ENCODE measurements at places on chromosomes 13 and 19.
A peak's percentile ranks its signal among the peaks of the same experiment; 100 is the strongest.

GRCh38 chr13:76164290-76164689, 528.2 kb downstream of the LMO7 start:
- no peak for DNase-seq

DNA sequence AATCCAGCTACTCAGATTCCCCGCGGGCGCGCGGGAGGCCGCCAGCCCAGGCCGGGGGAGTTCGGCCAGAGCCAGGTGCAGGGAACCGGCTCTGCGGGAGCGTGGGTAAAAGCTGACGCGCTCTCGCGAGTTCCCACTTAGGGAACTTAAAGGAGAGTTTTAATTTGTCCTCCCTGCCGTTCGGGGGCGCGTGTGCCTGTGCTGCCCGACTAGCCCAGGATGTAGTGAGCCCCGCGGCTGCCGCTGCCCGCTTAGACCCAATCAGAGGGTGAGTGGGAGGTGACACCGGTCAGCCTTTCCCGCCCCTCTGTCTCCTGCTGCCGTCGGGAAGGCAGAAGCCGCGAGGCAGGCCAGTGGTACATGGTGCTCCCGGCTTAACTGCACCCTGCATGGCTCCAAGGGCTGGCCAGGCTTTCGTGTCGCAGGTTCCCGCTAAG, 36.0 kb upstream of the NEK3 start:
- DNase-seq, result peak; percentile 16

- DNase-seq, result no peak
These were observed 91.7 kb downstream of the FAM216B start for GRCh38 chr13:42873081-42873480.

DNA sequence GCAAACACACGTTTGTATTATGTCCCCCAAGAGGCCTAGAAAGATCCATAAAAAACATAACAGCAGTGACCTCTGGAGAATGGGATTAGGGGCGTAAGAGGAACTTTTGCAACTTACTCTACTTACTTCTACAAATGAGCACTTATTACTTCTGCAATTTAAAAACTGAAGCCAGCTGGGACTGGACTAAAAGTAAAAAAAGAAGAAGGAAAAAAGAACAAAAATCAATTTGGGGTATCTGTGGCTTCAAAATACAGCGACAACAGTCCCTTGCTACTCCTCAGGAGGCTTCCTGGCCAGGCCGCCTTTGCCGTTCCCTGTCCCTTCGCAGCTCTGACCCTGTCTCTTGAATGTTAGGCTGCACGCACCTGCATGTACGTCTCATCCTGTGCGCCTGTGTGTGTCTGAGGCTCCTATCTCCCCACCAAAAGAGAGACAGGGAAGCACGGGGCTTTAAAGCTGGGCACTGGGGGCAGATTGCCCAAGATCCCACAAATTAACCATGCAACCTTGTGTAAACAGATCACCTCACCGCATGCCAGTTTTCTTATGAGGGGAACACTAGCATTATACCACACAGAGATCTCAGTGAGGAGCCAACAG, 12.1 kb upstream of the FKRP start:
- no peak for DNase-seq

GRCh38 chr19:32519023-32519422, 62.0 kb upstream of the PDCD5 start:
- no peak for DNase-seq

- DNase-seq, result no peak
These were observed 1.3 kb upstream of the ZIC2 start for GRCh38 chr13:99980201-99980823.

- no peak for DNase-seq
These were observed at the start of gene NTF4 for GRCh38 chr19:49064768-49065611. Gene NTF4, minus strand, starts transcription at chr19:49064818. Its CDS starts 2,821 bp downstream, at chr19:49061997.

GRCh38 chr13:105607016-105607415, 928.4 kb downstream of the EFNB2 start:
- DNase-seq, result no peak

GRCh38 chr19:14412996-14413692, 6.0 kb downstream of the DDX39A start:
- no peak for DNase-seq

GRCh38 chr13:81874253-81874652, 1533.3 kb upstream of the SPRY2 start:
- no peak for DNase-seq

- no peak for DNase-seq
These were observed 14.7 kb downstream of the PIN1 start for GRCh38 chr19:9849791-9850190.

- DNase-seq, result no peak
These were observed 512 bp downstream of the LRRC8E start for GRCh38 chr19:7888826-7889217.

DNA sequence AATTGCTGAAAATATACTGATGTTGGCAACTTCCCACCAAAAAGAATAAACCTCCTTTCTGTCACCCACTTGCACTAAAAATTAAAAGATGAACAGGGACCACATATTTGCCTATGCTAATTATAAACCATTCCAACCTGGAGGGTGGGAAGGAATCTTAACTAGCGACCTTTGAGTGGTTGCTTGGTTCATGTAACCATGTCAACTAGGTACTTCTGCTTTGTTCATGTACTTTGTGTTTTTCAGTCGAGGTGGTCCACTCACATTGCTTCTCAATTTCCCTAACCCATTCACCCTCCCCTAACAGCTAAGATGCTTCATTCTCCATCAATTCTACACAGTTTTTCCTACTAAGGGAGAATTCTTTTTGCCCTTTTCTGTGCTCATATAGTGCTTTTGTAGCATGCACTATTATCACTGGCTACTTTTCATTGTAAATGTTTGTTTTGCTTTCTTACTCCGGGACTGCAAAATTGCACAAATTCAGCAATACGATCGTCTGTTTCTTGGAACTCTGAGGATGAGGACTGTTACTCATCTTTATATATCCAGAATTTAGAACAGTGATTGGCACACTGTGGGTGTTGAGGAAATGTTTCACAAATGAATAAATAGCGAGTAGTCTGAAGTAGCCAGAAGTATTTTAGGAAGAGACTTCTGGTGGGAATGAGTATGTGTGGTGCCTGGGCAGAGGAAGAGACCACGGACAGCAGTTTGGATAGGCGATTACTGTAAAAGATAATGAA, 187.5 kb downstream of the GPC6 start:
- no peak for DNase-seq

DNA sequence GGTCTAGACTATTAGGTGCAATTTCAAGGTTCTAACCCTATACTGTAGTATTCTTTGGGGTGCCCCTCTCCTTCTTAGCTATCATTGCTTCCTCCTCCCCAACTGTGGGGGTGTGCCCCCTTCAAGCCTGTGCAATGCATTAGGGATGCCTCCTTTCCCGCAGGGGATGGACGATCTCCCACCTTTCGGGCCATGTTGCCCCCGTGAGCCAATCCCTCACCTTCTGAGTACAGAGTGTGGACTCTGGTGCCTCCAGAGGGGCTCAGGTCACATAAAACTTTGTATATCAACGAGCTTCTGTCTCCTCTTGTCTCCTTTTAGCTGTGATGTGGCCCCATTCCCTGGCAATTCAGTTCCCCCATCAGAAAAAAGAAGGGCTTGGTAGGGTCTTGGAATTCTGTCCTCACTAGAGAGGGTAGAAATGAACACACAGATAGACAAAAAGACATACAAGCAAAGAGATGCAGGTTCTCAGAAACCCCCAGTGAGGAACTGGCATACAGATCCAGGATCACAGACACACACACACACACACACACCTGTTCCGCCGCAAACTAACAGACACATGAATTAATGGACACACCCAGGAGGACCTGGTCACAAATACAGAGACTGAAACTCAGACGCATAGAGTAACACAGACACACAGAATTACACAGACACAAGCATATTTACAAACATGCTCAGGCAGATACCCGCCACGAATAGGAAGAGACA, 2.5 kb upstream of the HNRNPUL1 start:
- DNase-seq, result no peak

- no peak for DNase-seq
These were observed 447 bp downstream of the RBM42 start for GRCh38 chr19:35629332-35629633.

DNA sequence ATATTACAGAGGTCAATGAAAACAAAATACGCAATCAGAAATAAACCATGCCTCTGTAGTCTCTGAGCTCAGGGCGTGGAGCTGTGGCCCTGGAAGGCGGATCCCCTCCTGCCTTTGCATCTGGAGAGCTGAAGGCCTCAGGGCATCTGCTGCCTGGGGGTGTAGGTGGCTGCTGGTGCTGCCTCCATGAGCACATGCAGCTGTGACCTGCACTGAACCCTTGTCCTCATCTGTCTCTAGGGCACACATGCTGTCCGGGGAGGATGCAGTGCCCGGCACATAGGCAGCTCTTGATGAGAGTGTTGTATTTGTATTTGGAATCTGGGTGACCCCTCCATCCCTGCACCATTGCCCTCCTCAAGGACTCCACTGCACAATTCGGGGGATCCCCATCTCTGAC, 185.7 kb downstream of the TEX29 start:
- DNase-seq, result no peak

DNA sequence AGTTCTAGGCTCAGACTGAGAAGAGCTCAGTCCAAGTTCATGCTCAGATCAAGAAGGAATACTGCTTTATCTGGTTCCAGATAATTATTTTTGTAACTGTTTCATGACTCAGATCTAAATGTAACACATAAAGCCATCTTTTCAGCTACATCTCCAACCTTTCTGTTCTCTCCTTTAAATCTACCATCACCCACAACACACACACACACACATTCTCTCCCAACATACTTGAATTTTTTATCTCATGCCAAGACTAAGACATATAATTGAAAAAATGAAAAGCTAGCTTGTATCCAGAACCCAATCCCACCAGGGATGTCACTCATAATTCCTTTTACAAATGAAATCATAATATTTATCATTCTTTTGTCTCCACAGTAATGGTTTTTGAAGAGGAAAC, 7.6 kb downstream of the KATNAL1 start:
- no peak for DNase-seq

DNA sequence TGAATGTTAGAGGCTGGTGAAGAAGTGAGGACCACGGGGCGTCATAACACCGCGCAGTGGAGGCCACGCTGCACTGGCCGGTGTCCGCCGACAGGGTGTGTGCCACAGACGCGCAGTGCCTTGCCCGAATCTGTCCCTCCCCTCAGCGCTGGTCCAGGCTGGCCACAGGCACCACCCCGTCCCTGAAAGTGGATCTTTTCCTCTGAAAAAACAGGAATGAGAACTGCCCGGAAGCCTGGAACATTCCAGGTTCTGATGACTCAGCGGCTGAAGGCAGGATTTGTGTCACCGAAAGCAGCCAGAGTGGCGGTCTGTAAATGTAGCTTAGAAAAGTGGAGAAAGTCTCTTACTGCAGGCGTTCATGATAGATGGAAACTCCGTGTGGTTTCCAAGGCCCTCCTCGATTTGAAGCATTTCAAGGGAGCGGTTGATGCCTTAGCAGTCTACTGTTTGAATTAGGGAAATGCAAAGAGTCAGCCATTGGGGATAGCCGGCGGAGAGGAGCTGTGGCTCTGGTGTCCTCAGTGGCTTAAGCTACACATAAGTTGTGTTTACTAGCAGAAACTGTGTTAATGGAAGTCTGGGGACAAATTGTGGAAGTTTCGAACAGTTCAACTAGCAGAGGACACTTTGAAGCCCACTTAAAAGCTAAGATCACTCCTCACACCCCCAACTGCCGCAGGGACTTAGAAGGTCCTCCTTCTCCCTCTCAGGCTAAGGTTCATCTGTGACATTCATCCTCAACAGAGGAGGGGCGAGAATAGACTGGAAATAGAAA, 70.8 kb downstream of the NUFIP1 start:
- peak; percentile 60 for DNase-seq

GRCh38 chr13:40178130-40178529, 488.3 kb downstream of the FOXO1 start:
- DNase-seq, result no peak

- DNase-seq, result peak; percentile 79
These were observed at the start of gene ZNF235 for GRCh38 chr19:44304659-44305193. Gene ZNF235, minus strand, starts transcription at chr19:44305025. Its CDS starts 1,621 bp downstream, at chr19:44303404.

DNA sequence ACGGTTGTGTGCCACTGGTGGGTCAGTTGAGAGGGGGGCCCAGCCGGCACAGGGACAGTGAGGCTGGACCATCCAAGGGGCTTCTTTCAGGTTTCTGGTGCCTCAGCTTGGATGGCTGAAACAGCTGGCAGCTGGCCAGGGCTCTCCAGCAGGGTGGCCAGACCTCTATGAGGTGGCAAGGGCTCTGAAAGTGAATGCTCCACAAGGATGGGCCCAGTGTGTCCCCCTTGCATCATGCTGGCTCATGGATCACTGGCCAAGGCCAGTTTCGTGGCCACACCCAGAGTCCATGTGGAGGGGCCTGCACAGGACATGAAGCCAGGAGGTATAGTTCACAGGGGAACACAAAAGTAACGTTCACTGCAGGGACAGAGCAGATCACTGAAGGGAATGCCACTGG, 49.6 kb downstream of the CDADC1 start:
- no peak for DNase-seq

DNA sequence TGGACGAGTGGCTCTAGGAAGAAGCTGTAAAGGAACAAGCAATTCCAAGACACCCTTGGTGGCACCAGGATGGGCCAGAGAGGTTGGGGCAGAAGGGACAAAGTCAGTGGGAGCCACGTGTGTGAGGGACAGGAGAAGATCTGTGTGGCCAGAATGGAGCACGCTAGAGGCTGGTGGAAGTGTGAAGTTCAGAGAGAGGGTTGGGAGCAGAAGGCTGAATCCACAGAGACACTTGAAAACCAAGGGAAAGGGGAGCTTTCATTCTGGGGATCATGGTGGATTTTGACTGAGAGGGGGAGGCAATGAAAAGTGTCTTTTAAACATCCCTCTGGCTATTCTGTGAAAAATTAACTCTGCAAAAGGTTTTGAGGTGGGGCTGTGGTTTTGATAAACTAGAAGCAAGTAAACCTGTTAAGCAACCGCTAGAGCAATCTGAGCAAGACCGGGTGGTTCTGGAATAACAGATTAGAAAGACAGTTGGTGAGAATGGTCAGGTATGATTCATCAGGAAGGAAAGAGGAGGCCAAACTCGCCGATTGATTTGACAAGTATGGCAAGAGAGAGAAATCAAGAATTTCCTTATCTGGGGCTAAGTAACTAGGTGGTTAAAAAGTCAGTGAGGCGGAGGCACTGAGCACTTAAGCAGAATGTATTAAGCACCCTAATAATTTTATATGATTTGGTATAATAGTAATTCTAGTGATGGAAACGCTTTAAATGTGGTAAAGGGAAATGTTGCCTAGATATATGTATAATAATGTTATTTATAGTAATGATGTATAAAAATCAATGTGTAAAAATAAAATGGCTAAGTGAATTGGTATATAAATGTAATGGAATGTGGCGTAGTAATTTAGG, 140.0 kb downstream of the MYO16 start:
- no peak for DNase-seq

Measured in activated CD4-positive, alpha-beta T cell treated with anti-CD3 and anti-CD28 coated beads, Interleukin-2, amount 50 U/mL, for 24 hours (primary cell).